Occipital lobe (tissue), 3 donors: ENCODE measurements at places on chromosomes 7 and 10.

GRCh38 chr7:37047260-37047659, 323.0 kb upstream of the AOAH start:
- no peak for DNase-seq

DNA sequence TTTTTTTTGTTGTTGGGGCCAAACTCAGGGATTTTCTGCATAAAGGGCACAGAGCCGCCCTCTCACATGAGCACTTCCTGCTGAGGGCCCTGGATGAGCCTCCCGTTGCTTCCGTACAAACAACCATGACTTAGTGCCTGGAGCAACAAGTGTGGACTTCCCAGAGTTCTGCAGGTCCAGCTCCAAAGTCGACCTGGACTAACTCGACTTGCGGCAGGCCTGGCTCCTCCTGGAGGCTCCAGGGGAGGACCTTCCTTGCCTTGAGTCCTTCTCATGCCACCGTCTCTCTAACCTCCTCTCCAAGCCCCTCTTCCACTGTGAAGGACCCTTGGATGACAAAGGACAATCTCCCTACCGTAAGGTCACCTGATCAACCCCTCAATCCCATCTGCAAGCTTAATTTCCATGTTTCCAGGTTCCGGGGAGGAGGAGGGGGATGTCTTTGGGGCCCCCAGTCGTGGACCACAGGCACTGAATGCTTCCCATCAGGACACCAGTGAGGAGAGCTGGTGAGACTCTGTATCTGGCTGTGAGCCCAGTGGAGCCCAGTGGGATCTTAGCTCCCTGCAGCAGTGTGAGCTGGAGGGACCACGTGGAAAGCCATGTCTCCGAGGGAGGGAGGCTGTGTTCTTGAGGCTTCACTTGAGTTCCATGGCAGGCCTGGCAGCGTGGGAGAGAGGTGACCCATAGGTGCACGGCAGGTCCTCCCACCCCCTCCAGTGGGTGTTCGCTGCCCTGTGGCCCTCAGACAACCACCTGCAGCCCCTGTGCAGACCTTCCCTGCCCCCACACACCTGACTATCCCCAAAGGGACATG, 199.5 kb upstream of the PPP2R2D start:
- DNase-seq = no peak

- DNase-seq = no peak
Measured at GRCh38 chr7:55409482-55410225, 44.5 kb downstream of the LANCL2 start.

DNA sequence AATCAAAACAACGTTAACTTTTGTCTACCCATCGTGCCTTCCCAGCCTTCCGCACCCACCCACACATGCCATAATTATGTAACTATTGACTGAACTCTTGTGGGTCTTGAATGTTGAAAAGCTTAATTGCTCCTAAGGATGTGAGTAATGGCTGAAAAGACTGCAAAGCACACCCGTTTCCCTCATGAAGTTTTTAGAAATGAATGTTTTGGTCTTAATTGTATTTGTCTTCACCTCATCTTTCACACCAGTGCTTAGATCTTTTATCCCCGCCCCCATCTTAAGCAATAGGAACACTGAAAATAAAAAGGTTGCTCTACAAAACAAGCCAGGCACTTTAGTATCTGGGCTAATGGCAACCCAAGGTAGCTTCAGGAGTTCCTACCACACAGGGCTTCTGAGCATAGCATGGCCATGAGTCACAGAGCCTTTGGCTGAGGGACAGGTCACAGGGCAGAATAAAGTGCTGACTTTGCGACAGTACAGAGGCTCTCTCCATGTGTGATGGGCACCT, 690.5 kb downstream of the PARD3 start:
- DNase-seq = no peak

DNA sequence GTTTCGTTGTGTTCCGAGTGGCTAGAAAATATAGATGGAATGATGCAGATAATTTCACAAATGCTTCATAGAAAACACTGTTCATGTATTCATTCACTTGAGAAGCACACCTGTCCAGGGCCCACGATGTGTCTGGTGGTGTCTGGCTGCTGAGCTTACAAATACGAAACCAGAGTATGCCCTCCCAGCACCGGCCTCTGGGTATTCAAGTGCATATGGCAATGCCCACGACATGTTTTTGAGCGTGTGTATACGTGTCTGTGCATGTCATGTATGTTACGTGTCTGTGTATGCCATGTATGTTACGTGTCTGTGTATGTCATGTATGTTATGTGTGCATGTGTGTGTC, 37.9 kb downstream of the IL2RA start:
- no peak for DNase-seq

GRCh38 chr7:45098983-45099839, 10.4 kb upstream of the NACAD start:
- no peak for DNase-seq

DNA sequence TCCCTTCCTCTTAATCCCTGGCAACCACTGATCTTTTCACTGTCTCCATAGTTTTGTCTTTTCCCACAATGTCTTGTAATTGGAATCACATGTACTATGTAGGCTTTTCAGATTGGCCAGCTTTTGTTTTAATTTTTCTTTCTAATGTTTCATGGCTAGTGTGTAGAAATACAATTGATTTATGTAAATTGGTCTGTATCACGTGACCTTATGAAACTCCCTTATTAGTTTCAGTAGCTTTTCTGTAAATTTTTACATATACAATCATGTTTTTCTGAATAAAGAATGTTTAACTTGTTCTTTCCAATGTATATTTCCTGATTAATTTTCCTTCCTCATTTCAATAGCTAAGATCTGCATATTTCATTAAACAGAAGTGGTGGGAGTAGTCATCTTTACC, 319.3 kb downstream of the MDFIC start:
- DNase-seq = no peak

GRCh38 chr10:74814797-74815196, 11.6 kb upstream of the KAT6B start:
- DNase-seq = no peak
